Stomach (tissue), 19 donors: ENCODE measurements at places on chromosomes 1 and 21.

GRCh38 chr1:18926315-18927081 is 24.1 kb upstream of the ALDH4A1 start:
- DNase-seq = peak; percentile 57
- H3K4me3 ChIP-seq = no peak overlapping the region
- H3K36me3 ChIP-seq = no peaks in the 10 kb centered on the region

DNA sequence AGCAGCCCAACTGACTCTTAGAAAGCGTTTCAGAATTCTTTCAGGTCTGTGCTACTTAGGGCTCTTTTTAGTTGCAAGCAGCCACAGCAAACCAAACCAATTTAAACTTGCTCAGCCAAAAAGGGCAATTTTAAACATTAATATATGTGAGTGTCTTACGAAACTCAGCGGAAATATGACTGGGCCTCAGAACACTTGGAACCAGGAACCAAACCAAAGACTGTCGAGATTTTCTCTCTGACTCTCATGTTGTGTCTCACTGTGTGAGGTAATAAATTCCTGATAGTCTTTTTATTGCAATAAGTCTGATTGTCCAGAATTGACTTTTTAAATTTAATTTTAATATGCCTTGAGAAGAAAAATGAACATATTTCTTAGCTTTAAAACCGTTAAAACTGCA is 122.3 kb downstream of the SYF2 start:
- H3K4me3 ChIP-seq = no peak overlapping the region
- H3K4me1 ChIP-seq = no peaks in the 10 kb centered on the region
- no peaks in the 10 kb centered on the region for H3K27me3 ChIP-seq
- no peak for DNase-seq
- no peaks in the 10 kb centered on the region for H3K36me3 ChIP-seq

- peak; percentile 80 for DNase-seq
- peaks cover 60% of the 10 kb centered on the region for H3K27me3 ChIP-seq
- peak overlapping the region; percentile 93 for H3K27ac ChIP-seq
- peaks cover 13% of the 10 kb centered on the region for H3K36me3 ChIP-seq
- H3K4me3 ChIP-seq = peak overlapping the region; percentile 69
- H3K4me1 ChIP-seq = peaks cover 36% of the 10 kb centered on the region
These were observed 1.0 kb downstream of the TMEM200B start for GRCh38 chr1:29122682-29123052.

GRCh38 chr21:36902793-36903192 is 63.7 kb downstream of the HLCS start:
- no peaks in the 10 kb centered on the region for H3K27me3 ChIP-seq
- no peak for DNase-seq

- no peaks in the 10 kb centered on the region for H3K4me1 ChIP-seq
- H3K36me3 ChIP-seq = no peaks in the 10 kb centered on the region
- H3K27ac ChIP-seq = no peak overlapping the region
- no peak overlapping the region for H3K4me3 ChIP-seq
These were observed 158.2 kb downstream of the BARHL2 start for GRCh38 chr1:90558754-90559378.

DNA sequence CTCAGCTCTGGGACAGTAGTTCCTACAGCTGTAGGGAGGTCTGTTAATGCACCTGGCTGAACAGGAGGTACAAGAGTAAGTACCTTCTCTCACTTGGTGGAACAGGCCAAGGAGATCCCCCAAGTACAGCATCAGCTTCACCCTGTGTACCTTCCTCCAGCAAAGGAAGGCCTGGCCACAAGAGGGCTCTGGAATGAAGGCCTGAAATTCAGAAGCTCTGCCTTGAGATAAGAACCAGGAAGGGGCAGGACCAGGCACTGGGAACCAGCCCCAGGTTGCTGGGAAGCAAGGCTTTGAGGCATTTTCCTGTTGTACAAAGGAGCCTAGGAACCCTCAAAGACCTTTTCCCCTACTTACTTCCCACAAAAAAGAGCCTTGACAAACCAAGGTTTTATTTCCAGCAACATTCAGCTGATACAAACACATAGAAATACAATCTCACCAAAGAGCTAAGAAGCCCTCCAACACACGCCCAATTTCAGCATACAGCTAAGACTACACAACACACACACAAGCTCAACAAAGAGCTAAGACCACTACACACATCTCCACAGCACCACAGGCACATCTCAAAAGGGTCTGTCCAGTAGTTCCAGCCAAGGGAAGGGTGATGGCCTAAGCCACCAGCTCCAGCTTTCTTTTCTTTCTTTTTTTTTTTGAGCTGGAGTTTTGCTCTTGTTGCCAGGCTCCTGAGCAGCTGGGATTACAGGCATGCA is 23.5 kb downstream of the F11R start:
- peaks cover 6% of the 10 kb centered on the region for H3K4me1 ChIP-seq
- peak; percentile 83 for DNase-seq
- peaks cover 45% of the 10 kb centered on the region for H3K36me3 ChIP-seq
- no peaks in the 10 kb centered on the region for H3K27me3 ChIP-seq
- peak overlapping the region; percentile 61 for H3K27ac ChIP-seq

GRCh38 chr1:116008656-116009390 is 32.5 kb downstream of the SLC22A15 start:
- no peak for DNase-seq
- no peak overlapping the region for H3K27ac ChIP-seq
- no peaks in the 10 kb centered on the region for H3K27me3 ChIP-seq
